Stimulated activated CD4-positive, alpha-beta T cell treated with anti-CD3 and anti-CD28 coated beads, Interleukin-4, amount 100 ng/mL, for 4 hours (primary cell): ENCODE measurements at places on chromosomes 7 and 10.

DNA sequence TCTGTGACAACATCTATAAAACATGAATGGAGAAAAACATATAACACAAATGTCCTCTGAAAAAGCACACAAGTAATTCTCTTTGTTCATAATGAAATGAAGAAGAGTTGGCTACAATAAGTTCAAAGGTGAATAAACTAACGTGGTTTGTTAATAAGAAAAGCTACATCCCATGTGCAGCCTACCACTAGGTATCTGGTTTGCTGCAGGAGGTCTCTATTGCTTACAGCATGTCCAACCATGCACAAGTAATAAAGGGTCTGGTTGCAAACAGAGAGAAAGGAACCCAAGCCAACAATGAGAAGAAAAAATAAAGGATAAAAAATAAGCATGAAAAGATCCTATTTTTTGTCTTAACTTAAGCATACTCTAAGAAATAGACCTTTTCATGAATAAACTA, 139.2 kb downstream of the CHCHD3 start:
- DNase-seq = no peak

- DNase-seq = no peak
Observed at GRCh38 chr7:132412435-132412834, 163.8 kb downstream of the PLXNA4 start.

DNA sequence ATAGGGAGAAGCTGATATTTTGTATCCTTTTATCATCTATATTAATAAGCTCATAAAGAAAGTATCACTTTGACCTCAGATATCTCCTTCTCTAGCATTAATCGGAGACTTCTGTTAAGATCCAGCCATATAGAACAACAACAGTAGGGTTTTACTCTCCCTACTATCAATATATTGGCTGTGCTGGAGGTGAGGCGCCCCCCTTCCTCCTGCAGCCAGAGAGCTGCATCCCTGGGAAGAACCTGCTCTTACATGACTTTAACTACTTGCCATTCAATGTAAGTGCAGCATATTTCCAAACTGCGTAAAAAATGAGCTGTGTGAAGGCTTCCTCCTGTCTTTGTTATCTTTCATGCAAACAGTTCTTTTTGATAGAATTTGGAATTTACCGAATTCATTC, 247.8 kb downstream of the SDK1 start:
- no peak for DNase-seq

DNA sequence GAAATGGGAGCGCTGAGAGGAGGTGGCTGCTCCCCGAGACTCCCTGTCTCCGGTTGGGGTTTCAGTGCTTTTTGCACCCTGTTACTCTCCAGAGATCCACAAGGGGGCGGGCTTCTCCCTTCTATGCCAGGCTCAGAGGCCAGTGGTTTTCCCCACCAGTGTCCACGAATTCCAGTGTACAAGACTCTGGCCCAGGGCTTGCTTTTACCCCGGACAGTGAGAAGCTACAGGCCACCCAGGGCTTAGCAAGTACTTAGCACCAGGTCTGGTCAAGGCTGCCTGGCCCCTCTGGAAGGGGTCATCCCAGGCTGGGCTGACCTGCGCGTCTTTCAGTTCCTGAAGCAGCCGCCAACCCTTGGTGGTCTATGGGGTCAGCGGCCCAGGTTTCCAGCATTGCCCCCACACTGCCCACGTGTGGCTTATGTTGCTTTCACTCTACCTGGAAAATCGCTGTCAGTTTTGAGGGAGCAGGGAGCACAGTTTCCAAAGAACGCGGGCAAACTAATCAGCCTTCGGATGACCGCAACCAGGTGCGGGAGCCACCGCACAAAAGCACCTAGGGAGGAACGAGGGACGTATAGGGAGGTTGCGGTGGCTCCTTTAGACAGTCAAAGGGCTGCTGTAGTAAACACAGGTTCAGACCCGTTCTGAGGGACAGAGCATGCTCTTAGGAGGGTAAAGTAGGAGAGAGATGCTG, 6.8 kb downstream of the CYP26A1 start:
- DNase-seq = peak; percentile 23

GRCh38 chr10:22803261-22803885, 89.0 kb upstream of the PIP4K2A start:
- DNase-seq = no peak
